ENCODE measurements at places on chromosomes 2 and 18.

GRCh38 chr2:26064846-26065245 lies 31.0 kb downstream of the RAB10 start:
- DNase-seq, result no peak

- no peak for DNase-seq
These were observed 249.1 kb downstream of the CELF4 start for GRCh38 chr18:37316468-37316867.

- DNase-seq, result no peak
These were observed 145.5 kb downstream of the FTCDNL1 start for GRCh38 chr2:199705538-199705937.

DNA sequence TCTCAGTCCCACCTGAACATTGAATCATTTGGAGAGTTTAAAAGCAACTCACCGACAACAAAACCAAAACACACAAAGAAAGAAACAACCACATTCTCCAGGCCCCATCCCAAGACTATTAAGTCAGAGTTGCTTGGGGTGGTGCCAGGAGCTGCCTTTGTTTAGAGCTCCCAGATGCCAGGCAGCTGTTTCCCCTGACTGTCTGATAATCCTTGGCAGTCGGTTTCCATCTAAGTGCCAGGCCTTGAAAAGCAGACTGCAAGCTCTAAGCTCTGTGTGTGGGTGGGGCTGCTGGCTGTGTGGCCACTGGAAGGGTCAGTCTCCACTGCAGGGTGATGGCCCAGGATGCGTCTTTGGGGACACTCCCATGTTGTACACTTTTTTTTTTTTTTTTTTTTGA lies 255.3 kb upstream of the AGAP1 start:
- DNase-seq, result peak; percentile 30

- DNase-seq, result peak; percentile 57
These were observed 1.5 kb downstream of the ZFAND2B start for GRCh38 chr2:219207884-219208740.

- no peak for DNase-seq
These were observed 256.6 kb upstream of the CTAGE1 start for GRCh38 chr18:22674272-22674671.

DNA sequence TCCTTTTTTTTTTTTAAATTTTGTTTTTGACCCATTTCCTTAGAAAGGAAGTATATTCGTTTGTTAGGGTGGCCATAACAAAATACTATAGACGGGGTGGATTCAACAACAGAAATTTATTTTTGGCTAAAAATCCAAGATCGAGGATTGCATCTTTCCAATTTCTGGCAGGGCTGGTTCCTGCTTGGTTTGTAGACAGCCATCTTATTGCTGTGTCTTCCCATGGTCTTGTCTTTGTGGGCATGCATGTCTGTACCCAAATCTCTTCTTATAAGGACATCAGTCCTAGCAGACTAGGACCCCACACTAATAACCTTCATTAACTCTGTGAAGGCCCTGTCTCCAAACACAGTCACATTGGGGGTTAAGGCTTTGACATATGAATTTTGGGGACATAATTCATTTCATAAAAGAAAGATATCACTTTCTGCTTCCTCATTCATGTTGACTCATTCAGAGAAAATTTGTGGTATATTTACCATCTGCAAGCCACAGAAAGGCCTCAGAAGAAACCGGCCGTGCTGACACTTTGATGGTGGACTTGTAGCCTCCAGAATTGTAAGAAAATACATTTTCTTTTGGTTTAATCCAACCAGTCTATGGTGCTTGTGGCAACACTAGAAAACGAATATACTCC lies 262.1 kb downstream of the LPIN1 start:
- no peak for DNase-seq

GRCh38 chr2:81234711-81235110 lies 930.2 kb upstream of the LRRTM1 start:
- no peak for DNase-seq

- DNase-seq, result no peak
These were observed 49.8 kb upstream of the NAB1 start for GRCh38 chr2:190599073-190599472.

DNA sequence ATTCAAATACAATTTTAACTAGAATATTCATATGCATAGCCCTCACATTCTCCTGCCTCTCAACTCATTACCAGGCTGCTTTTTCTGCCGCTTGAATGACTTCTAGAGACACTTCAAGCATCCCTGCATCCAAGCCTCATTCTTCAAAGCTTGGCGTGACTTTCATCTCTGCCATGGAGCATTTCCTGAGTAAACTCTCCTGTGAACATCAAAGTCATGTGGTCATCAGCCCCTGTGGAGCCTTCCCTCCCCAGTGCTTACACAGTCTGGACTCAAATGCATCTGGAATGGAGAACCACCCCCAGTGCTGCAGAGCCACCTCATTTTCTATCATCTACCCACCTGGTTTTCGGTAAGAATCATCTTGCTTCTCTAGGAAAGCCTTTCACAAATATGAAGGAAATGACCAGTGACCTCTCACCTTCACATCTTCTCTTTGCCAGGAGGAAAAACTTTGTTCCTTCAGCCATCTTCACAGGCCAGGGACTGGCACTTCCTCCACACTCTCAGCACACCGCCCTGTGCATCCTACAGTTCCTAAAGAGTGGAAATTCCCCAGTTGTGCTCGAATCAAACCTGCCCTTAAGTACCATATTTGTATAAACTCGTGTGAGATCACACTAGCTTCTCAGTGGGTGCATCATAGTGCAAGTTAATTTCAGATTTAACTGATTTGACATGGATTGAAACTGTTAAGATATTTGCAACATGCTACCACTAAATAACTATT lies 116.4 kb downstream of the COL6A3 start:
- no peak for DNase-seq

- no peak for DNase-seq
These were observed 11.6 kb upstream of the NCK2 start for GRCh38 chr2:105732955-105733607.

DNA sequence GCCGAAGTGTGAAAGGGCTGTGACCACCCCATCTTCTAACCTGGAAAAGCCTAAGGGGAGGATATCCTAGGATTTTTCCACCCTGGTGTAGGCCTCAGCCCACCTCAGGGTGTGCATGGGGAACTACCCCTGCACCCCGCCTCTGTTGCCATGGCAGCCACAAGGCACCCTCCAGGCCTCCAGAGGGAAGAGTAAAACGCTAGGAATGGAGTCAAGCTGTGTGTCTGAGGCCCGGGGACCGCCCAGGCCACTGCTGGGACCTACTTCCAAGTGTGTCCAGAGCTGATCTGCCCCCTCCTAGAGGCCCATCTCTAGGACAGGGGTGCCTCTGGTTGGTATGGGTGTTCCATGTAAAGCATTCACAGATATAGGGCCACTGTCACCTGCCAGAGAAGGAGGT lies 86.7 kb downstream of the PLB1 start:
- no peak for DNase-seq

DNA sequence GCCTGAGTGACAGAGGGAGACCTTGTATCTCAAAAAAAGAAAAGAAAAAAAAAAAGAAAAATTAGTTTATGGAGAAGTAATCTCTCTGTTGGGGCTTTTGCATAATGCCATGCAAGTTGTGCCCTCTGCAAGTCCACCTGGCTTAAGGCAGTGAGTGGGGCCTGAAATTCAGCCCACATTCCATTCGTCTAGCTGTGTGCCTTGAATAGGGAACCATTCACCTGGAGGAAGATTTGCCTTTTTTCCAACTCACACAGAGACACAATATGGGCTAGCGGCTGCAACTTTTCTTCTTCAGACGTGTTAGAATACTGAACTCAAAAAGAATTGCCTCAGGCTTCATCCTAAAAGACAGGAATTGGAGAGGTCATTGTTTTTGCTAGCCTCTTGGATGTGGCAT lies 160.0 kb upstream of the STON1 start:
- DNase-seq, result no peak

- DNase-seq, result no peak
These were observed 62.5 kb downstream of the ONECUT2 start for GRCh38 chr18:57497372-57498294.

DNA sequence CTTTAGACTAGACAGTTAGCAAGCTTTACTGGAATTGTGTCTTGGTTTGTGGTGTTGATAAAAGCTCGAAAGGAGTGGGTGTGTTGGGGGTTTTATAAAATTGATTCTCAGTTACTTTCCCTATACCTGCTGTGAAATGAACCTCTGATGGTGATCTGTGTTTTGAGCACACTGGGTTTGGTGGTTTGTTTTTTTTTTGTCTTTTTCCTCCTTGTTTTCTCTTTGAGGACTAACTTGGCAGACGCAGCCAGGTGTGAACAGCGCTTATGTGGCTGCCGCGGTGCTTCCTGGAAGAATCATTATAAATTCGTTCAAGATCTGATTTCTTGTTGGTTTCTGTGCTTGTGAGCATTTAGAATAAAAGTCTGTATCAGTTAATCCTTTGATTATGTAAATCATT lies 28.5 kb downstream of the GRHL1 start:
- DNase-seq, result no peak

DNA sequence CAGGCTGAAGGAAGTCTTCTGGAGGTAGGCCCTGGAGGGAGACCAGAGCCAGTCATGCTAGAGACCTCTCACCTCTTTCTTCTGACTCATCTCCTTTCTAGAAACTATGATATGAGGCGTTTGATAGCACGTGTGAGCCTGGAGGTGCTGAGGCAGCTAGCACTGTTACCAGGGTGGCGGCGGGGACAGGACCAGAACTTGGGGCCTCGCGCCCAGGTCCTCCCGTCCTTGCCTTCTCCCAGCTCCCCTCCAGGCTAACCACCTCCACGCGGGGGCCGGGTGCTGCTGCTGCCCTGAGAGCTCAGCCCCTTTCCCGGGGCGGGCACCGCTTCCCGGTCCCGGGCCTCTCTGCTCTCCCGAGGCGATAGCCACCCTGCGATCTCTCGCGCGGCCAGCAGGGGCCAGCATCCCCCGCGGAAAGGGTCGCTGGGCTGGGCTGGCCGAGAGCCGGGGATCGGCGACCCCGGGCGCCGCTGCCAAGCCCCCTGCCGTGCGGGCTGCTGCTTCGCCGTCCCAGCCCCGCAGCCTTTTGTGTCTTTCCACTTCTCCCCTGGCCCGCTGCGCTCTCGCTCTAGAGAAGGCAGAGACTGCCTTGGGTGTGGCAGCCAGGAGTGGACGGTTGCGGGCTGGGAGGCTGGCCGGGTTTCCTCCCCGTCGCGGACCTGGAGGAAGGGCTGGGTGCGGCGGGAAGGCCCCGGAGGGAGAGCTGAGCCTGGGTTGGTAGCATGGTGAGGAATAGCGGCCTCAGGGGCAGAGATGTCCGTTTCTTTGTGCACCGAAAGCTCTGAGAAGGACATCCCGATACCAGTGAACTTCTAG lies 49.1 kb downstream of the TMEM17 start:
- DNase-seq, result peak; percentile 89

DNA sequence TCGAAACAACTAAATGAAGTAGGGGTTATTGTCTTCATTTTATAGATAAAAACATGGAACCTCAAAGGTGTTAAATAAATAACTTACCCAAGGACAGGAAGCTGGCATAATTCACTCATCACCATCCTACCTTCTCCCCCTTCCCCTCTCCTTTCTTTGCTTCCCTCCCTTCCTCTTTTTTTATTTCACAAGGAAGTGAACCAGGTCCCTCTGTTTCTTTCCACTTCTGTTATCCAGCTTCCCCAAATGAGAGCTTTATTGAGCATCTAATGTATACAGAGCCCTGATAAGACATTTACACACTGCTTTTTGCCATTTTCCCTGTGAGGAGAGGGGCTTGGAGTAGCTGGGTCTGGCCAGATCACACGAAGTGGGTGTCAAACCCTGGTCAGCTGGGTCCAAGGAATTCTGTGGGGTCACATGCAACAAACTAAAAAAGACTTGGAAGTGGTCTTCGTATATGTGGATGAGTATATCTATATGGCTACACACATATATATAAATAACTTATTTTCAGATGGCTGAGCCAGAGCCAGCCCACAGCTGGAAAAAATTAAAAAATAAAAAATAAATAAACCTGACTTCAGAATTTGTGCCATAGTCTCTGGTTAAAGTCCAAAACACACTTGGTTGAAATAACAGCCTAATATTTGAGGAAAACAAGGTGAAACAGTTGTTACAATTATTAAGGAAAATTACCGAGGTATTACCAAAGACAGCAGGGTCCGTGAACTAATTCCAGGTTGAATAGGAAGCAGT lies 49.3 kb upstream of the FOSL2 start:
- no peak for DNase-seq

- DNase-seq, result no peak
These were observed 198.5 kb downstream of the FHOD3 start for GRCh38 chr18:36496022-36496421.

GRCh38 chr18:48326901-48327675 lies 82.1 kb downstream of the ZBTB7C start:
- no peak for DNase-seq

GRCh38 chr2:205954707-205955106 lies 131.3 kb downstream of the INO80D start:
- no peak for DNase-seq

GRCh38 chr2:74083750-74084149 lies 64.0 kb downstream of the BOLA3 start:
- no peak for DNase-seq

- no peak for DNase-seq
These were observed 42.0 kb downstream of the SPC25 start for GRCh38 chr2:168848225-168848624.

- no peak for DNase-seq
These were observed 56.7 kb downstream of the SDC1 start for GRCh38 chr2:20168048-20168726.

- no peak for DNase-seq
These were observed 36.9 kb downstream of the TRAK2 start for GRCh38 chr2:201414099-201415023.

DNA sequence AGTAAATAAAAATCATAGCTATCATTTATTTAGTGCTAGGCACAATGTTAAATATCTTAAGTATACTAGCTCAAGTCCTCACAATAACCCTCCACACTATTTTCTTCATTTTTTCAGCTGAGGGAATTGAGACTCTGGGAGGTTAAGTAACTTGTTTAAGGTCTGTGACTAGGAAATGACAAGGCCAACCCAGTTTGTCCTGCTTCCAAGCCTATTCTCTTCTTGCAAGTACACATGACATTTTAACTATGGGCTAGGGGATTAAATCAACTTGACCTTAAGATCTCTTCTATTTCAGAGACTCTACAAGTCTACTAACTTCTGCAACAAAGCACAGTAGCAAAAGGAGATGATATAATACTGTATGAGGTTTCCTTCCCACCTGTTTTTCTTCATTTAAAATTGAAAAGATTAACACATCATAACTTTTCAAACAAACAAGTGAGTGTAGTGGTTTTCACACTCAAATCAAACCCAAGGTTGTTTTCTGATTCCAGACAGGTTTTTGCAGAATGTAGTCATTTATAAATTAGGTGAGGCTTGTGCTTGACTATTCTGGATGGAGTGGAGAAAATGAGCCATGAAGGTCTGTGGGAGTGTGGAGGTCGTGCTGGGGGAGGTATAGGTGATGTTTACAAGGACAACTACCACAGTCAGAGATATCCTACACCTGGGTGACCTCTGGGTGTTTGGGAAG lies 57.0 kb downstream of the CD28 start:
- no peak for DNase-seq

Data from ovary (tissue), 10 donors.